ENCODE measurements at places on chromosomes 1 and 21. TPM values are rescaled to one million over a fixed set of nuclear protein-coding genes. Genes with fewer than 3 reads are reported as not detected.

Gene CHRM3
- total RNA-seq: 1.8 TPM

Gene MORN1
- 5.5 TPM for total RNA-seq

Gene LRRC3
- total RNA-seq: 1.5 TPM

Gene KRTAP8-1
- total RNA-seq: not detected

Gene CD1E
- total RNA-seq: not detected

Gene H6PD
- 59.6 TPM for total RNA-seq

Gene KCNQ4
- 10.3 TPM for total RNA-seq

Gene ADAMTS1
- total RNA-seq: 216 TPM
